ENCODE measurements at places on chromosomes 12 and 14.
A peak's percentile ranks its signal among the peaks of the same experiment; 100 is the strongest.

GRCh38 chr12:59708484-59708883 is 112.7 kb downstream of the SLC16A7 start:
- DNase-seq, result no peak

GRCh38 chr12:65300679-65301349 is 22.3 kb downstream of the MSRB3 start:
- DNase-seq, result no peak

GRCh38 chr14:36771028-36771640 is 109.5 kb downstream of the PAX9 start:
- DNase-seq, result no peak

DNA sequence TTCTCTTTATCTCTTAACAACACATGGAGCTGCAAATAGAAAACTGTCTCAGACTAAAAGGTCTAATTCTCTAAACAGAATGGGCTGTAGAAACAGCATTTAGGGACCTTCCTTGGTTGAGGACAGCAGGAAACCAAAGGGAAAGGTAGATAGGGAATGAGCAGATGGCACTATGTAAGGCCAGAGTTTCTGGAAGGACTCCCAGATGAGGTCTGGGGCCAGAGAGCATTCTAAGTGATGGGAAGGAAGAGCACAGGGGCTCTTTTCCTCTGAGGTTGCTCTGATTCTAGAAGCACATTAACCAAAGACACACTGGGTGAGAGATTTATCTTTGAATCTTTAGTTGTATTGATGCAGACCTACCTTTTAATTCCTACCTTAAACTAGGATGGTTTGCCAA is 79.4 kb downstream of the TPH2 start:
- DNase-seq, result no peak

DNA sequence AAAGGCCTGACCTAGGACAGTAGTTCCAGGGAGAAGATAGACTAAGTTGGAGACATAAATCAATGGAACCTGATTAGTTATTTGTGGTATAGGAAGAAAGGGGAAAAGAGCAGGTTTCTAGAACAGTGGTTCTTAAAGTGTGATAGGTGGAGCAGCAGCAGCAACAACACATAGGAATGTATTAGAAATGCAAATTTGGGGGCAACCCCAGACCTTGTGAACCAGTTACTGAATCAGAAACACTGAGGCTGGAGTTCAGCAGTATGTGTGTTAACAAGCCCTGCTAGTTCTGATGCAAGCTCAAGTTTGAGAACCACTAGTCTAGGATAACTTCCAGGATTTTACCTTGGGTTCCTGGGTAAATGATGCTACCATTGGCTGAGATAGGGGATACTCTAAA is 308.7 kb downstream of the EMP1 start:
- DNase-seq, result no peak

DNA sequence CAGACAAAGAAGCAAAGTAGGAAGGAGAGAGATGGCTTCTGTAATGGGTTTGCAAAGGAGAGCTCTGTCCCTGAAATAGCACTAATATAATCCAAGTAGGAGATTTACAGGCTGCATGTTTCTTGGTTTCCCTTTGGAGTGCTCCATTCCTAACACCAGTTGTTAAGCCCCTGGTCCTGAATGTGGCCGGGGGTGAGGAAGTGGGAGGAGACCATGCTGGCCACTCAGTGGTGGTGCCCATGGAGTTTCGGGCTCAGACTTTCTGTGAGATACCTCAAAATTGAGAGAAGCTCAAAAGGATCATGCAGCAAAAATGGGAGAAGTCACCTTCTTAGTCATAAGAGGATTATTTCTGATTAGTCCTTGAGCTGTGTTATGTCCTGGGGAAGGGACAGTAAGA is 88.5 kb downstream of the DAD1 start:
- no peak for DNase-seq

- no peak for DNase-seq
These were observed 61.4 kb upstream of the IFNG-AS1 start for GRCh38 chr12:67927815-67928214.

DNA sequence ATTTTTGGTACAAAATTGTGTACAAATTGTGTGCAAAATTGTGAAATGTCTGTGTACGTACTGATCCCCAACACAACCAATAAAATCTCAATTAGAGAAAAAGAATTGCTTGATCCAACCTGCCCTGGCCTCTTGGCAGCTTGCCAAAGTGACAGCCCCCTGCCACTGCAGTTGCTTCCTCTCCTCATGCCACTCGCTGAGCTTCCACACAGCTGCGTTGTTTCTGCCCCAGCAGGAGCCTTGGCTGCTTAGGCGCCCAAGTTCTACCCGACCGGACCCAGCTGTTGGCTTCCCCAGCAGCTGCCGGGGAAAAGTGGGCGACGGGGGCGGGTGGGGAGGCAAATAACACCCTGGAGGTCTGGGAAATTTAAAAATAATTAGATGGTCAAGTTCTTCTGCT is 171.8 kb upstream of the ATF7IP start:
- DNase-seq, result no peak

- DNase-seq, result no peak
These were observed 19.8 kb upstream of the PALS1 start for GRCh38 chr14:67221248-67221981.

DNA sequence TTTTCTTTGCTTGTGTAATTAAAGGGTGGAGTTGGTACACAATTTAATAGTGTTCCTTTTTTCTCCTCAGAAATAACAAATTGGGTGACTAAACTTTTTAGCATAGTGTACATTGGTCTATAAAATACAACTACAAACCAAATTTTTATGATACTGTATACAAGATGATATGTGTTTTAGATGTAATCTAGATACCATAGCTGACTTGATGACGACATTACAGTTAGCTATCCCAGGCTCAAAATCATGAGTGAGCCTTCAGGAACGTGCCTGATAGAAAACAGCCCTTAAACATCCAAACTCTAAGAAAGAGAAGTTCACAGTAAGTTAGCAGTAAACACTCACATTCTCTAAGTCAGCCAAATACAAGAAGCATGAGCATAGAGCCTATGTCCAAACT is 99.0 kb upstream of the SSTR1 start:
- DNase-seq, result no peak

DNA sequence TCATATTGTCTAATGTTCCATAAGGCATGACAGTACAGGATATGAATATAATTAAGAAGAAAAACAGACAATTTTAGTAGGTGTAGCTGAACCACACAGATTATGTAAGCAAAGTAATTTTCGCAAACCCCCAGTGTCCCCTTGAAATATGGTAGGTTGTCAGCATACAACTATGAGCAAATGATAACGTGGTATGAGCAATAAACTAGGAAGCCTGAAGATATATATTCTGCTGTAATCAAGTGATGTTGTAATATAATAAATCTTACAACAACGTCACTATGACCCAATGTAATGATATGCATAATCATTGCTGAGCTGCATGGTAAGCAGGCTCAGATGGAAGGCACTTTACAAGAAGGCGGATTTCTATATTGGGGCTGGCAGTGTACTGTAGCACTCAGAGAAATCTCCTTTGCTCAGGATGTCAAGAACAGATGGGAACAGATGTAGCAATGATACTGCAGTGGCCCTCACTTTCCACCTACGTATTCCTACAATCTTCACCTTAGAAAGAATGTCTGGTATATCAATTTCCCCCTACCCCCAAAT is 47.8 kb upstream of the MYF6 start:
- no peak for DNase-seq

- DNase-seq, result no peak
These were observed 7.4 kb downstream of the PRKCH start for GRCh38 chr14:61328626-61329262.

GRCh38 chr14:62443796-62444195 is 601.5 kb downstream of the KCNH5 start:
- no peak for DNase-seq

DNA sequence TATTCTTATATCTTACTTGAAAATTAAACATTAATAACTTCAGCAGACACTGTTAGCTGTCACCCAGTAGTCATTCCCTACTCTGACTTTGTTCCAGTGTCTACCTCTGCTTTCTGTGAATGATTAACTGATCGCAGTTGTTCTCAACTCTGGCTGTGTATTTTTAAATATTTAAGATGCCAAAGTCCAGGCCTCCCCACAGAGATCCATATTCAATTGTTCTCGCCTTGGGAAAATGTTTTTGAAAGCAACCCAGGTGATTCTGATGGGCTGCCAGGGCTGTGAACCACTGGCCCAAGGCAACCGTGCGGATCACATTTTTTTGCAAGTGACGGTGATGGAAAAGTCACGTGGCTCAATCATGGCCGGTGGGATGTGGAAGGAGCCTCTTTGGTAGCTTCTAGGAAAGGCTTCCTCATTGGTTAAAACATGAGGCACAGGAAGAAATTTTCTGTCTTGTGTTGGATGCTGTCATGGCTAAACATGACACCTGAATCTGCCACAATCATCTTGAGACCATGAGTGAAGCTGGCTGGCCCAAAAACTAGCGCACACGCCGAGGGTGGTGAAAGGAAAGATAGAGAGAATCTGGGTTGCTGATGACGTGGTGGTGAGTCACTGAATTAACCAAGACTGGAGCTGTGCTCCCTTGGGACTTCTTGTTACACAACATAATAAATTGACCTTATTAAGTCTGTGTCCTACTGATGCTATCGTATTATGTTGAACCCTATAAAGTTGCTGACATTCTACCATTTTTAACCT is 37.2 kb downstream of the RDH12 start:
- peak; percentile 40 for DNase-seq

DNA sequence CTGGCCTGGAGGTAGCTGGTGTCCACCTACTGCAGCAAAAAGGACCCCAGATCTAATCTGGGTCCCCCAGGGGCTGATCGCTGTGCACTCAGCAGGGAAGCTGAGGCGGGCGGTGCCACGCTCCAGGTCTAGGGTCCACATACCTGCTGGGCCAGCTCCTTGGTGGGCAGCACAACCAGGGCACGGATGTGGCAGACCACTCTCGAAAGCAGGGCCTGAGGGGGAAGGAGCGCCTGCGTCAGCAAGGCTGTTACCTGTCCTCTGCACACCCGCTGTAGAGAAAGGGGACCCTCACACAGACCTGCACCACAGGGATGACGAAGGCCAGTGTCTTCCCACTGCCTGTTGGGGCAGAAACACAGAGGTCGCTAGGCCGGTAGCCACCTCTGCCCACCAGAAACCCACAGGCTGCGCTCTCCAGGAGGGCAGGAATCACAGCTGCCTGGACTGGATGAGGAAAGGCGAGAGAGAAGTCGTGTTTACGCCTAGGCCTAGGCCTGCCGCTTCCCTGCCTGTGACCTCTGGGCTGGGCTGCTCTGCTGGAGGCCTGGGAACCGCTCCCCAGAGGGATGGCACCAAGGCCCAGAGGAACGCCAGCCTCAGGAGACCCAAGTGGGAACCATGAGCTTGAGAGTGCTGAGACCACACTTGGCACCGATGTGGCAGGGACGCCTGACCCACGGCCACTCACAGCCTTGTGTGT is 2.0 kb downstream of the DDX51 start:
- DNase-seq, result no peak

GRCh38 chr12:89333564-89334252 is 18.6 kb downstream of the DUSP6 start:
- no peak for DNase-seq

GRCh38 chr14:46793144-46793543 is 141.6 kb upstream of the RPL10L start:
- DNase-seq, result no peak

DNA sequence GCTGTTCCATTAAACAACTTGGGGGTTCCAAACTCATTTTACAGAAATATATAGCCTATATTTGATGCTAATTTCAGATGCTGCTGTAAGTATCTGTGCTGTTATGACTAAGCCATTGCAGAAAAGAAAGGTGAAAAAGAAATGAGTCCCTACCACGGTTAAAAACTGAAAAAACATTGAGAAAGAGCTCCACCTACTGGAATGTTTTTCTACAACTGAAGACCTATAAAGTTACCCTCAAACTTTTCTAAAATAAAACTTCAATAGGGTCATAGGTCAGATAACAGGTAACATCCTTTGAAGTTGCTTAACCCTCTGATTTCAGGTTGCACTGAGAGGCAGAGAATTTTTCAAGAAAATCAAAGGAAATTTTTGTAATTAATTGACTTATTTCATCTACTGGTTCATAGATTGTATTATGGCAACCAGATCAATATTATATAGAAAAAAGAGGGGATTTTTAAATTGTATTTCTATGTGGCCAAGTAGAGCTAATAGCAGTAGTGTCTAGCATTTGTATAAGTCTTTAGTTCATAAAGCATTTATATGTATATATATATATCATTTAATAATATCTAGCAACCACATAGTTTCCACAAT is 279.9 kb downstream of the RPS29 start:
- DNase-seq, result no peak

Measured in effector memory CD4-positive, alpha-beta T cell (primary cell).